ENCODE measurements at places on chromosomes 3 and 15.

GRCh38 chr3:138646513-138646912 is 37.9 kb downstream of the FAIM start:
- DNase-seq, result no peak

DNA sequence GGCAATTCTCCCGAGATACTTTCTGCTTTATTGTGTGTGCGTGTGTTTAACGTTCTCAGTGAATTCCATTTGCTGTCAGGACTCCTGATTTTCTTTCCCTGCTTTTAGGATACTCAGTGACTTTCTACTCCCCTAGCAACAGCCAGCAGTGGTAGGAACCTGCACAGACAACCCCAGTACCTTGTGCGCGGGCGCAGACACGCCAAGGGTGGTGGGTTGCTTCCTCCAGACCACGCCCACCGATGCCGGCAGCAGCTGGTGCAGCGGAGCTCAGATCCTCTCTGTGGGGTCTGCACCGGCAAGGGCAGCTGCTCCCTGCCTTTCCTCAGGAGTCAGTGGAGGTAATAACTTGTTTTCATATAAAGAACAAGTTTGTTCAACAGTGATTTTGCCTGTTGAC is 225.1 kb upstream of the NDN start:
- DNase-seq, result no peak

DNA sequence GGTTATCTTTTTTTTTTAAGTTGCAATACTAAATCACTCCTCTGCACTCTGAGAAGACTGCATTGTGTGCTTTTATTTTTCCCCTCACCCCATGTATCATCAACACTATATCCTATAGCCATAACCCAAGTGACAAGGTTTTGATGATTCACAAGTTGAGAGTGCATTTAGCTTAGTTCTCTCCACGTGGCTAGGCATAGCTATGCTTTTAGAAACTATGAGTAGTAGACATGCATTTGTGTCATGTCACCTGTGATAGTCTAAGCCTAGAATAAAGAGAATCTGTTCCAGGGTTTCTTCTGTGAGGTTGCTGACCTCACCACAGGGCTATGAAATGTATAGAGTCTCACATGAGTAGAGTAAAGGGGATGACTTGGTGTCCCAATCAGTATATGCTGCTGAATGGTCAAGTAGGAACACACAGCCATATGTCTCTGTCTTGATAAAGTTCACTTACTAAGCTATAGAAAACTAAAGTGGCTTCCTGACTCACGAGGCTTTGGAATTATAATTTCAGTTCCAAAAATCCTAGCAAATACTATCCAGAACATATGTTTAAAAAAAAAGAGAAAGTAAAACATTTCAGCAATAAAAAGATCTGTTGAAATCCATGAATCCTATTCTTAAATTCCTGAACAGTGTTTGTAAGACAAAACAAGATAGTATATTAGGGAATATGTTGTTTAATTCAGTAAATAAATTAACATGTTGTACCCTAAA is 206.3 kb downstream of the LSAMP start:
- DNase-seq, result no peak

DNA sequence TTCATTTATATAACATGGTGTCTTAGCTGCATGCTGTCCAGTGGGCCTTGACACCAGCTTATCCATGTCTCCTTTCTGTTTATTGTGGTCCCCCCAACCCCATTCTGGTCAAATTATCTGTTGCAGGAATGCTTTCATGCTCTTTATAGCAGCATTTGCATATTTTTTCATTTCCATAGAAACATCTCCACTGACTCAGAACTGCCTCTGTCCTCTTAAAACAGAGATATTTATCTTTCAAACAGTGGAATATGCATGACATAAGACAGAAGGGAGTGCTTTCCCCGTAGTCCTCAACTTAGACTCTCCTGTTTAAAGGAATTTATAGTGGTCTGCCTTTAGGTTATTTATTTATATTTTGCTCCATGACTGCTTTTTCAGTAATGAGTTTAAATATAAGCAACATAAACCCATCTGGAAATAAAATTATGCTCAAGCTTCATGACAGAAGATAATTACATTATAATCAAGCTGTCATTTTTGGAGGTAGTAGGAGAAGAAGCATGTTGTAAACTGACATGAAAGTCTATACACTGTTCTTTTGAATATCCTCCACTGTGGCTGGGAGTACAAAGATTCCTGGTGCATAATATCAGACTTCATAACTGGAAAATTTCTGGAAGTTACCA is 179.5 kb upstream of the CD96 start:
- DNase-seq, result no peak

GRCh38 chr3:141401573-141402475 is 33.5 kb downstream of the ZBTB38 start:
- DNase-seq, result peak; percentile 67

DNA sequence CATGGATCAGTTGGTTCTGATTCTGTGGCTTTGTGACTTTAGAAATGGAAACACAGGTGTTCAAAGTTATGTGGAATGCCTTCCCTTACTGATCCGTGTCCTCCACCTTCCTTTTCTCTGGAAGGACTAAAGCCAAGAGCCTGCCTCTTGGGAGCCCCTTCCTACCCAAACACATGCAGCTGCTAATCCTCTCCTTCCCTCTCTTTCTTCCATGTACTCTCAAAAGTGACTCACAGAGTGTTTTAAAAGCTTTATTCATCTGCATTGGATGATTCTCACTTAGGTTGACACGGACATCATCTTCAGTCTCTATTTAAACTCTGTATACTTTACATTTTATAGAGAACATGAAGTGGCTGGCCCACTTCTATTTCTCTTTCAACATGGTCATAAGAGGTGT is 856.5 kb upstream of the ARPP21 start:
- no peak for DNase-seq

DNA sequence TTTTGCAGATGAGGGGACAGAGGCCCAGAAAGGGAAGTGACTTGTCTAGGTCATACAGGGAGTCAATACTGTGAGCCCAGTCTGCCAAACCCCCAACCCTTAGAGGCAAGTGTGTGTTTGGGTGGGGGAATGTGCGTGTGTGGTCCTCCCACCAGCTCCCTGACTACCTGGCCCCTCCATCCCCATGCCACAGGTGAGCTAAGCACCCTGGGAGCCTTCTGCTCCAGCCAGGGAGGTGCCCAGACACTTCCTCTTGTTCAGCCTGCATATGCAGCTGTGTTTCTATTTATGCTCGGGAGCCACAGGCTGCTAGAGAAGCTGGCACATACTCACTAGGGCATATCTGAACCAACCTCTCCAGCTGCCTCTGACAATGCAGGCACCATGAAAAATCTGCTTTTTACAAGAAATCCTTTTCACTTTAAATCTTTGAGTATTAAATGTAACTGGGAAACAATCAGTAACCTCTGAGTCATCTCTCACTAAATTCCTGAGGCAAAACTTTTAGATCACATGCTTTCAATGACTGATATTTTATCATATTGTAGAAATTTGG is 20.7 kb downstream of the TBC1D2B start:
- DNase-seq, result peak; percentile 51
